CD4-positive, alpha-beta T cell treated with Interferon alpha-2 for 1 hour (primary cell): ENCODE measurements at places on chromosomes 13 and 19.
A peak's percentile ranks its signal among the peaks of the same experiment; 100 is the strongest.

DNA sequence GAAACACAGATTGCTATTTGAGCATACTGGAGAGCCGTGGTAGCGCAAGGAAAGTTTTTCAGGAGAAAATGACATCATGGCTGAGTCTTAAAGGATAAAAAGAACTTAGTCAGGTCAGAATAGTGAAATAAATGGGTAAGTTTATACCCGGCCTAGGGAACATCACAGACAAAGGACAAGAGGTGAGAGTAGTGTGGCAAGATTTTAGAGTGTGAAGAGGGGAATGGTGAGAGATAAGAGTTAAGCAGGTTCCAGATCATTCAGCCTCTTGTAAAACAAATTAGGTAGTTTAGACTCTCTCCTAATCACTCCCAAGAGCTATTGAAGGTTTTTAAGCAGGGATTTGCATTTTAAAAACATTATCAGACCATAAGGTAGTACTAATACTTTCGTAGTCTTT is 116.0 kb upstream of the MAB21L1 start:
- no peak for DNase-seq

GRCh38 chr19:39506944-39507714 is 7.8 kb upstream of the SELENOV start:
- peak; percentile 43 for DNase-seq

DNA sequence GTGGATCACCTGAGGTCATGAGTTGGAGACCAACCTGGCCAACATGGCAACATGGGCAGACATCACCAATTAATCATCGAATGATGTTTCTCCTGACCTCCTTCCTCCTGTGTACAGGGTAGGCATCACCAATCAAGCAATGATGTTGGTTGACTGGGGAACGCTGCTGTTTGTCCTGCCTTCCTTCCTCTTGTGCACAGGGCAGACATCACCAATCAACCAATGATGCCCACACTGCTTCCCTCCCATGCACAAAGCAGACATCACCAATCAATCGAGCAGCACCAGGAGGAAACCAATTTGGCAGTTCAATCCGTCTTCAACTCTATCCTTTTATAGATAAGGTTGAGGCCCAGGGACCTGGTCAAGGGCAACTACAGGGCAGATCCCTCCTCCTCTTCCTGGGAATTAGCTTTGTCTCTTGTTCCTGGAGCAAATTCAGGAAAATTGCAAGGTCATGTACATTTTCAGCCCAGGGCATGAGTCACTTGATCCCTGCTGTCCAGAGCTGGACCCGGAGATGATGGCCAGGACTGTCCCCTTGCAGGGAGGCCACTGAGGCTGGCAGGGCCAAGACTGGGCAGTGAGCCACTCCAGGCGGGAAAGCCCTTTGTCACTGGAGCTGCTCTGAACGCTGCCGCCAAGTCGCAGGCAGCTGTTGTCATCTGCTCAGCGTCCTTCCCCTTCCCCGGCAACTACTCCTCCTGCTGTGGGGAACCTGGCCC is 5.3 kb upstream of the CSNK1G2 start:
- DNase-seq = peak; percentile 42

- DNase-seq = peak; percentile 93
These were observed 13.1 kb downstream of the TJP3 start for GRCh38 chr19:3721131-3721886.

- peak; percentile 4 for DNase-seq
These were observed at the start of gene STARD13 for GRCh38 chr13:33285420-33286124. TSS of gene STARD13 (minus strand) at chr13:33285755. CDS start at chr13:33285638, 117 bp downstream.

- DNase-seq = no peak
These were observed 1042.9 kb downstream of the UQCRFS1 start for GRCh38 chr19:28170066-28170465.

- peak; percentile 51 for DNase-seq
These were observed 94.9 kb upstream of the MCF2L start for GRCh38 chr13:112873851-112874750.

DNA sequence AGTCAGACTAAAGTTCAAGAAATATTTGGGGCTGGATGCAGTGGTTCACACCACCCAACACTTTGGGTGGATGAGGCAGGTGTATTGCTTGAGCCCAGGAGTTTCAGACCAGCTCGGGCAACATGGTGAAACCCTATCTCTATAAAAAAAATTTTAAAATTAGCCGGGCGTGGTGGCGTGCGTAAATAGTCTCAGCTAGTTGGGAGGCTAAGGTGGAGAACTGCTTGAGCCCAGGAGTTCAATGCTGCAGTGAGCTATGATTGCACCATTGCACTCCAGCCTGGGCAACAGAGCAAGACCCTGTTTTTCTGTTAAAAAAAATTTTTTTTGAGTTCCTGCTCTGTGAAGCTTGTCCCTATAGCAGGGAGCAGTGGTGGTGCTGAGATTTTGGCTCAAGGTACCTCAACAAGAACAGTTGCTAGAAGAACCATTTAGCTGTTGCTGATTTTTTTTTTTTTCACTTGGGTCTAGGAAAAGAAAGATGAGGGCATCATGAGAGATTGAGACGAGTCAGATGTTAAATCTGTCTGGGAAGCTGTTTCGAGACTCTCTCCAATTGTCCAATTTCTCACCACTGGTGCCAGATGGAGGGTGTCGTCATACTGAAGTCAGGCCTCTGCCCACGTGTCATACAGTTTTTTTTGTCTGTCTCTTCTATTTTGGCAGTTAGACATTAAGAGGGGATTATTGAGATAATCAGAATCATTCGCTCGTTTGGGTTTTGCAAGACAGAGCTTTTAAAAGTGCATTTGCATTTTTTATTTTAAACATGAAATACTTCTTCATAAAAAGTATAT is 3.7 kb downstream of the SLC25A42 start:
- DNase-seq = no peak

GRCh38 chr13:47025791-47026447 is 129.1 kb upstream of the HTR2A start:
- DNase-seq = peak; percentile 1

GRCh38 chr19:5600797-5601196 is 21.8 kb downstream of the SAFB2 start:
- no peak for DNase-seq

GRCh38 chr13:108115738-108116137 is 99.6 kb downstream of the LIG4 start:
- DNase-seq = no peak

DNA sequence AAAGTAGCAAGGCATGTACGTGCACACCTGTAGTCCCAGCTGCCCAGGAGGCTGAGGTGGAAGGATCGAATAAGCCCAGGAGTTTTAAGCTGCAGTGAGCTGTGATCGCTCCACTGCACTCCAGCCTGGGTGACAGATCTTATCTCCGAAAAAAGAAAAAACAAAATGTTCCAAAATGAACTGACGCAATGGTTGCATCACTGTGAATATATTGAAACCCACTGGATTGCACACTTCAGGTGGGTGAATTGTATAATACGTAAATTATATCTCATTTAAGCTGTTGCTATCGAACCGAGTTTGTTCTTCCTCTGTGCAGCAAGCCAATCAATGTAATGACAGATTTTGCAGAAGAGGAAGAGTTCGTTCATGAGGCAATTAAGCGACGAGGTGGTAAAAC is 1.6 kb upstream of the CASP14 start:
- DNase-seq = no peak

DNA sequence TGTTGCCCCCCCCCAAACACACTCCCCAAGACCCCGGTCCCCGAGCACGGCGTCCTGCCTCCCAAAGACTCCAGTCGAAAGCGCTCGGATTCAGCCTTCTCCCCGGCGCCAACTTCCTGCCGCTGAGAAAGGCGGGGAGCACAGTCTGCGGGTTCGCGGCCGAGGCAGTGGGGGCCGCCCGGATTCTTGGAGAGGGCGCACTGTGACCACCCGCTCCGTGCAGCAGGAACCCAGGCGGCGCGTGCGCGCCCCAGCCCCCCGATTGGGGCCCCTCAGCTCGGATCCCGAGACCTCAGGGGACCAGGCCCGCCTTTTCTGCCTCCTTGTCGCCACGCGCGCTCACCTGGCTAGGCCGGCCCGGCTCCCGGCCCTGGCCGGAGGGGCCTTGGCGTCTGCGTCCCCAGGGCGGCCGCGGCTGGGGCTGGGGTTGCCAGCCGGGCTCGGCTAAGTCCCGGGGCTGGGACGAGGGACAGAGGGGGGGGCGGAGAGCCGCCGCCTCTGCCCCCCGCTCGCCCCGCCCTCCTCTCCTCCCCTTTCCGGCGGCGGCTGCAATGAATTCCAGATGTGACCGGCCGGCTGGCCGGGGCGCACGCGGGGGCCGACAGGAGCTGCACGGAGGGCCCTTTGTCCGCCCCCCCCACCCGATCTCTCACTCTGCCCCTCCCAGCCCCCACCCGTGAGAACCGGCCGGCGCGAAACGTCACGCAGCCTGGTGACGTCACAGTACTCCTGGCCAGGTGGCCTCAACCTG is at the start of gene S1PR2:
TSS of gene S1PR2 (minus strand) at position 471 of the 751 bp plus-strand sequence. CDS start 6,426 bp downstream, outside the sequence.
- DNase-seq = peak; percentile 83

DNA sequence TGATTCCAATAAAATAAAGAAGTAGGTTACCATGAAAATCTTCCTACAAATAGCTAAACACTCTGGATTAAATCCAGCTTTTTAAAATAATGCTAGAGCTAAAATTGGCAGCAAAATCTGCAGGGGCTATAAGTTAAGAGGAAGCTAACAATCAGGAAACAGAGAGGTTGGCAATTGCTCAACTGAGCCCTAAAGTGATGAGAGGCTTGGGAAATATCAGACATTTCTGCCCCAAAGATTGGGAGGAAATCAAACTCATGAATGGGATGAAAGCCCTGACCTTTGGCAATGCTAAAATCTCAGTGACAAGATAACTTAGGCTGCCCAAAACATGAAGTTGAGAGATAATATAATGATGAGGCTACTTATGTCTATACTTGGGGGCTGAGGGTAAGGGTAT is 1437.9 kb downstream of the EFNB2 start:
- no peak for DNase-seq

GRCh38 chr19:39307046-39307821 is 11.0 kb downstream of the IFNL1 start:
- no peak for DNase-seq
